Stimulated activated CD4-positive, alpha-beta T cell treated with anti-CD3 and anti-CD28 coated beads, Interleukin-1b, Interleukin-23, amount 100 ng/mL, for 24 hours (primary cell): ENCODE measurements at places on chromosomes 13 and 19.

- no peak for DNase-seq
These were observed 202.4 kb downstream of the ITGBL1 start for GRCh38 chr13:101654883-101655282.

GRCh38 chr13:98938801-98939200 is 39.1 kb downstream of the DOCK9 start:
- no peak for DNase-seq

DNA sequence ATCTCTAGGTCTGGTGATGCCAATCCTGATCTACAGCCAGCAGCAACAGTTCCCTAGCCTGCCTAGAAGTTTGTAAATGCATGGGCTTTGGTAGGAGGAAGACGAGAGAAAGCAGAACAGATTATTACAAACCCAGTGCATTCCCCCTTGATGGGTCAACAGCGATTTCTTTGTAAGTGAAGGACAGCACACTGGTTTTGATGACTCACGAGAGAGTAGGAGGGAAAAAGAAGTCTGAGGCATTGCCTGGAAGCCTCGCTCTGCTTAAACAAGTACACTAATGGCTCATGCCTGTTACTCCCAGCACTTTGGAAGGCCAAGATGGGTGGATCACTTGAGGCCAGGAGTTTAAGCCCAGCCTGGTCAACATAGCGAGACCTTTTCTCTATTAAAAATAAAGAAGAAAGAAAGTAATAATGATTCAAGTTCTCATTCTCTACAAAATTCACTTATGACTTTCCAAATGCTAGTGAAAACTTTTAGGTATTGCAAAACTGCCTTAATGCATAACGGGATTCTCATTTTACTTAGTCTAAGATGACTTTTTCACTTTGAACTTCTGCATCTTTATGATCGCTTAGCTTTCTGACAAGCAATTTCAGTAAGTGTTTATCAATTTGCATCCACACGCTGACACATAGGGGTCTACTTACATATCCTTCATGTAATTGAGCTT is 47.7 kb upstream of the USPL1 start:
- no peak for DNase-seq

- DNase-seq = no peak
These were observed 5.4 kb downstream of the COL4A2 start for GRCh38 chr13:110312339-110313031.

DNA sequence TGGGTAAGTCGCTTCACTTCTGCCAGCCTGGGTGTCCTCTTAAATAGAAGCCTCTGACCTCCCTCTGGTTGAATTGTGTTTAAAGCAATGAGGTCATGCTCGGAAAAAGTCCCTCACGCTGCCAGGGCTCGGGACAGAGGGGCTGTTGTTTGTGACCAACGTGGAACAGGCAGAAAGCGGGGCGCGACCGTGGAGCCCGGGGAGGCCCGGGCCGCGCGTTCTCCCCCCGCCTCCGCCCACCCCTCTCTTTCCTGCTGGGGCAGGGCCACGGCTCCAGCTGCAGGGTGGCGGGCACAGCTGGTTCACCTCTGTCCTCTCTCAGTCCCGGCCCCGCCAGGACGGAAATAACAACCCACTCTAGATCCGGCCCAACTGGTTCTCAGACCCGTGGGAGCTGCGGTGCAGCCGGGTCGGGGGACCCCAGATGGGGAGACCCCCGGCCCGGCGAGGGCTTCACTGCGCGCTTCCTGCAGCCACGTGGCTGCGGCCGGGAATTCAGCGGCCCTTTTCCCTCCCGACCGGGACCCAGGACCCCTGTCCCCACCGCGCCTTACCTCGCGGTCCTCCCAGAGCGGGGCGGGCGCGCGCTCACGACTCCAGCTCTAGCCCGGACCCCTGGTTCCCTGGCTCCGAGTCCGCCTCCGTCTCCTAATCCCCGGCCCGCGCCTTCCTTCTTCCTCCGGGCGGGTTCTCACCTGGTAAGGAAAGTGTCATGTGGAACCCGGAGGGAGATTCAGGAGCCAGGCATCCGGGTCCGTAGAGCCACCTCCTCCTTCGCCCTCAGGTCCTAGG is 1.9 kb downstream of the CDC42EP5 start:
- DNase-seq = no peak

DNA sequence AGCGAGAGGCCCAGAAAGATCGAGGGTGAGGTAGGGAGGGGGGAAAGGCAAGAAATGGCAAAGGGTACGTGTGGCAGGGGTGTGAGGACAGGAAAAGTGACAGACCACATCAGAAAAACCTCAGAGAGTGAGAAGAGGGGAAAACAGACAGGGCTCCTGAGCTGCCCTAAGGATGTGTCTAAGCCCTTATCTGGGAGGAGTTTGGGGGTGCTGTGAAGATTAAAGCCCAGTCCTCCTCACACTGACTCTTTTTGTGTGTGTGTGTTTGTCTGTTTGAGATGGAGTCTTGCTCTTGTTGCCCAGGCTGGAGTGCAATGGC is 703 bp upstream of the PTH2 start:
- no peak for DNase-seq

GRCh38 chr19:33876192-33876591 is 79.5 kb downstream of the KCTD15 start:
- no peak for DNase-seq

DNA sequence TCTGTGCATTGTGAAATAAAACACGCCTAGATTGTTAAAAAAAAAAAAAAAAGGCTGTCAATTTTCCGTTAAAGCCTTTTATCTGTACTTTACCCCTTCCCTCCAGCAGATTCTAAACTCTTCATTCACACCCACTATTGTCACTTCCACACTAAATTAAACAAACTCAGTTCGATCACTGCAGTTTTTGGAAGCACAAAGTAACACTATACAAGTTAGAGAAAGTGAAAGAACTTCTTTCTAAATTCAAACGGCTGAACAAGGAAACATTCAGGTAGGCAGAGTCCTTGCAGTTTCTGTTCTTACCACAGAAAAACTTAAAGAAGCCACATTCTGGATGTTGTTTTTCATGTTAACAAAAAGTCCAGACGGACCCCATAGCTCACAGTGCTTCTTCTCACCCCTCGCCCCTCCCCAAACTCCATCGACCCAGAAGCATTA is 27.5 kb upstream of the UBE2L5 start:
- DNase-seq = no peak

- no peak for DNase-seq
These were observed 21.8 kb downstream of the PROSER1 start for GRCh38 chr13:39016087-39016486.

DNA sequence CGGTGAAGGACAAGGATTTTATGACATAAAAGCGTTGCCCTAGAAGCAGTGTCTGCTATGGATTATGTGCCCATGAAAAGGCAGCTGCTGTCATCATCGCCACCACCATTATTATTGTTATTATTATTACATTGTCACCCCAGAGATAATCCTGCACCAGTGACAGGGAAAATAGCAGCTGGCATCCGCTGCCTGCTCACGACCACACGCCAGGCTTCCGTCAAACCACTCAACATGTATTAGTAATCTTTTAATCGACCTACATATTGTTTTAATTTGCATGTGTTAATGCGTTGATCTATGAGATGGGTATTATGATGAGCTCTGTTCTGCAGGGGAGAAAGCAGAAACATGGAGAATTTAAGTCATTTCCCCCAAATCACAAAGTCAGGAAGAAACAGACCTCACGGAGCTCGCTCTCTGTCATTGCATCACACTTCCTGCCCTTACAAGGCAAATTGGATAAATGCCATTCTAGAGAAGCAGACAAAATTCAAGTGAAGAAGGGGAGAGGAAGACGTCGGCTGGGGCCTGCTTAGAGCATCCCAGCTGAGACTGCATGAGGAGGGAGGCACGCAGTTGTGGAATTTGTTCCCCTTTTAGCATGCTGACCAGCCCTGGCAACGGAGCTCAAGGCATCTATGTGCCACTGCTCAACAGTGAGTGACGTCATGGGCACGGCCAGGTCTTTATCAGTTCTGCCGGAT is at the start of gene FFAR3:
TSS of gene FFAR3 (plus strand) at position 594 of the 707 bp plus-strand sequence. CDS start 431 bp downstream, outside the sequence.
- DNase-seq = no peak

DNA sequence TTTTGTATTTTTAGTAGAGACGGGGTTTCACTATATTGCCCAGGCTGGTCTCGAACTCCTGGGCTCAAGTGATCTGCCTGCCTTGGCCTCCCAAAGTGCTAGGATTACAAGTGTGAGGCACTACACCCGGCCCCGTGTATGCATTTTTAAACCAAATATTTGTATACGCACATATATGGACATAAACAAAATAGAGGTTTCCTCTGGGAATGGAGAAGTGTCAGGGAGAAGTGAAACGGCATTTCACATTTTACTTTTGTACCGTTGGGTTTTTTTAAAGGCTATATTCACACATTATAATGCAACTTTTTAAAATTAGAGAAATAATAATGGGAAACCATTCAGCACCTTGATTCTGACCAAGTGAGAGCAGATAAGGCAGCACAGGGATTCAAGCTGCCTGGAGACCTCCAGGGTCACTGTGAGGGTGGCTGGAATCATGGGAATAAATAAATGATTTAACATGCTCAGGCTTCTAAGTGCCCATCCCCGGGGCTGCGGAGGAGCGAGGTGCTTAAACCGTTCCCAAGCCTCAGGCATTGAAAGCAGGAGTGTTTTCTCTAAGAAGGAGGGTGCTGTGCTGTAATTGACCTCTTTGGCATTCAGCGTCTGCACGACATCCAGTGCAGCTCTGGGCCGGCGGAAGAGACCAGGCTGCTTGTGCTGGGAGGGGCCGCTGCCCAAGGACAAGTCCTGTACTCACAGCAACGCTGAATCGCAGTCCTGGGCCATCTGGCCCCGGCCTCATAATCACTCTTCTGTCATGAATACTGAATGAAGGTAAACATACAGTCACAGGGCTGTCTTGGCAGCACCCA is 24.7 kb downstream of the GPR42 start:
- DNase-seq = no peak

GRCh38 chr13:72221276-72221962 is 354.4 kb upstream of the DACH1 start:
- DNase-seq = no peak

- no peak for DNase-seq
These were observed 703.3 kb upstream of the ARGLU1 start for GRCh38 chr13:107271227-107271626.

- no peak for DNase-seq
These were observed 46.9 kb upstream of the UBE2L5 start for GRCh38 chr13:30375265-30375835.

DNA sequence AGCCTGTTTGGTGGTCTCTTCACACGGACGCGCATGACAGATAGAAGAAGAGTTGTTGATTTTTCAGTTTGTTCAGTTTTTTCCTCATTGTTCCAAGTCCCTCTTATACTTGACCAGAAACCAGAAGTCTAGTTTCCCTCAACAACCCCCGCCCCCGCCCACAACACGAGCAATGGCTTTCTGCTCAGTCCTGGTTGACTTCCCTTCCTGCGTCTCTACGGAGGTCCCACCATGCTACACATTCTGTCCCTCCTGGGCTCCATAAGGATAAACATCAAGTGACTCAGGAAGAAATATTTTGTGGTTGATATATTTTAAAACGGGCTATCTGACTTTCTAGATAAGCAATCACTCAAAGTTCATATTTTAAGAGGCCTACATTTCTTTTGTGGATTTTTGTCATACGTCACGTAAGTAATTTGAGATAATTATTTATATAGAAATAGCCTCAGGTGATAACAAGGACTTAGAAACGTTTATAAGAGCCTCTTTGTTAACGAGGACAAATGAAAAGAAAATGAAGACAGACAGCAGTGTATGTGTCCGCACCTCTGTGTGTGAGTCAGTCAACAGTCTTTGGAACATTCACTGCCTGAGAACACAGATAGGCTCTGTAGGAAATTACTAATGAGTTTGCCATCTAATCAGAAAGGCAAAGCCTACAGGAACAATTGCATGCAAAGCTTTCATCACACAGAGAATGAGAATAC is 214.4 kb downstream of the RAP2A start:
- DNase-seq = no peak

- no peak for DNase-seq
These were observed 15.2 kb downstream of the ZNF331 start for GRCh38 chr19:53553156-53553555.

DNA sequence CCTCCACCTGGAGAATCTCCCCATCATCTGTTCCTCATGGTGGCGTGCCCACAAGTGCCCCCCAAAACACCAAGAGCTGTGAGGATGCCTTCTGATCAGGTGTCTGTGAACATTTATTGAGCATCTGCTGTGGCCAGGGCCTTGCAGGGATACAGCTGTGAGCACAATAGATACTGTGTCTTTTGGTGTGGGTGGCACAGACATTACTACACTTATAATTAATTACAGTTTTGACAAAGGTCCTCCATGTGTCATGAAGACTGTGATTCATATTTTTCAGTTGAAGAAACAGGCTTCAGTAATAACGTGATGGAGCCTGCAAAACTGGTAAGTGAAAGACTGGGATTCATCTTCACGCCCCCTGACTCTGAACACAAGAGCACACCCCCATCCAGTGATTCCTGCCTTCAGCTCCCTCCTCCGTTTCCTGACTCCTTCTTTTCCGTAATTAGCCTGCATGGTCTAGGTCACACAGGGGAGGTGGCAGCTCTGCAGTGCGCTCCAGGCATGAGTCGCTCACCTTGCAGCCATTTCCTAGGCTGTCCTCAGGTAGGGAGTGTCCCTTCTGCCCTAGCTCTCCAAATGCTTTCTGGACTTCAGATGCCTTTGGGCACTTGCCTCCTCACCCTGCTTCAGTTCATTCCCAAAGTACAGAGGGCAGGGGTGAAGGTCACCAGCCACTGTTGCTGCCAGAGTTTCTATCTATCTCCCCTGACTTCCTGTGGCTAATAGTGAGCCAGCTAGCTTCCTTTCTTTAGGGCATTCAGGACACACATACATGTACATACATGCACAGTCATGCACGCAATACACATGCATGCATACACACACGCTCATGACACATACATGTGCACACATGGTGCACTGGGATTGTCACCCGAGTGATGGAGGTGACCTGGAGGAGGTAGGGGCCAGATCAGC is 66.5 kb downstream of the SIAH3 start:
- DNase-seq = no peak

- DNase-seq = no peak
These were observed 1581.5 kb upstream of the PCDH20 start for GRCh38 chr13:62997038-62997599.

GRCh38 chr13:87754097-87754496 is 82.9 kb downstream of the SLITRK5 start:
- no peak for DNase-seq

GRCh38 chr13:47094734-47095434 is 198.0 kb upstream of the HTR2A start:
- no peak for DNase-seq

GRCh38 chr13:112170823-112171569 is 104.0 kb downstream of the SOX1 start:
- no peak for DNase-seq

- no peak for DNase-seq
These were observed 20.7 kb upstream of the TINCR start for GRCh38 chr19:5588441-5588840.

DNA sequence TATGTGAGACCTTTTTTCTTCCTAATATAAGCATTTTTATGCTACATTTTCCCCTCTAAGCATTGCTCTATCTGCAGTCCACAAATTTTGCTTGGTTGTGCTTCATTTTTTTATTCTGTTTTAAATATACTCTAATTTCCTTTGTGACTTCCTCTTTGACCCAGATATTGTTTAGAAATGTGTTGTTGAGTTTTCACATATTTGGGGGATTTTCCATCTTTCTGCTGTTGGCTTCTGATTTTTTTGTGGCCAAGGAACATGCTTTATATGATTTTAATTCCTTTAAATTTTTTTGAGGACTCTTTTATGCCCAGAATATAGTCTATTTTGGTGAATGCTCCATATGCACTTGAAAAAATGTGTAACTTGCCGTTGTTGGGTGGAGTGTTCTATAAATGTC is 22.9 kb downstream of the UBAC2 start:
- DNase-seq = no peak
